ENCODE measurements at places on chromosomes 11 and 22.
A peak's percentile ranks its signal among the peaks of the same experiment; 100 is the strongest.

DNA sequence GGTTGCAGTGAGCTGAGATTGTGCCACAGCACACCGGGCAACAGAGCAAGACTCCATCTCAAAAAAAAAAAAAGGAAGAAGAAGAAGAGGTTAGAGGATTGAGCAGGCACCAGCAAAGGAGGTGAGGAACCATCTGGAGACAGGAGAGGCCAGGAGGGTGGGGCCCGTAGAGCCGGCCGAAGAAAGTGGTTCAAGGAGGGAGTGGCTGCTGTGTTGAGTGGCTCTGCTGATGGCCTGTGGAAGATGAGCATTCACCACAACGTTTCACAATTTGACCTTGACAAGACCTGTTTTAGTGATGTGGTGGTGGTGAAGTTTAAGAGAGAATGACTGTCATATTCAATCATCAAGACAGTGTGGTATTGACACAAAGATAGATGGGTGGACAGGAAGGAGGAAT, 6.8 kb upstream of the CTSD start:
- peak; percentile 0 for DNase-seq

- DNase-seq, result no peak
These were observed 31.9 kb downstream of the SMIM38 start for GRCh38 chr11:69187540-69188065.

DNA sequence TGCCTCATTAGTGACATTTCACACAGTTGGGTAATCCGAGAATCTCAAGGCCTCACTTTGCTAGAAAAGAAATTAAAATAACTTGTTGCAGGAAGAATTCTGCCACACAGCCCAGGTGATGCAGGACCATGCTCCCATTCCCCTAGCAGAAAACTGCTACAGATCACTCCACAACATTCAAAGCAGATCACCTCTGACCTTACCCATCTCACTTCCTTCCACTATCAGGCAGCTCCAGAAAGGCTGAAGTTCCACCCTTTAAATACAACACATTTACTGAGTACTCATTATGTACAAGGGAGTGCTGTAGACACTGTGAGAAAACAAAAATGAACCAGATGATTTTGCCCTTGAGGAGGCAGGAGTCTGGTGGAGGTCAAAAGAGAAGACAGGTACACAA, 231.0 kb downstream of the TTC28 start:
- no peak for DNase-seq

GRCh38 chr11:44247508-44247907, 62.4 kb downstream of the ALX4 start:
- no peak for DNase-seq

DNA sequence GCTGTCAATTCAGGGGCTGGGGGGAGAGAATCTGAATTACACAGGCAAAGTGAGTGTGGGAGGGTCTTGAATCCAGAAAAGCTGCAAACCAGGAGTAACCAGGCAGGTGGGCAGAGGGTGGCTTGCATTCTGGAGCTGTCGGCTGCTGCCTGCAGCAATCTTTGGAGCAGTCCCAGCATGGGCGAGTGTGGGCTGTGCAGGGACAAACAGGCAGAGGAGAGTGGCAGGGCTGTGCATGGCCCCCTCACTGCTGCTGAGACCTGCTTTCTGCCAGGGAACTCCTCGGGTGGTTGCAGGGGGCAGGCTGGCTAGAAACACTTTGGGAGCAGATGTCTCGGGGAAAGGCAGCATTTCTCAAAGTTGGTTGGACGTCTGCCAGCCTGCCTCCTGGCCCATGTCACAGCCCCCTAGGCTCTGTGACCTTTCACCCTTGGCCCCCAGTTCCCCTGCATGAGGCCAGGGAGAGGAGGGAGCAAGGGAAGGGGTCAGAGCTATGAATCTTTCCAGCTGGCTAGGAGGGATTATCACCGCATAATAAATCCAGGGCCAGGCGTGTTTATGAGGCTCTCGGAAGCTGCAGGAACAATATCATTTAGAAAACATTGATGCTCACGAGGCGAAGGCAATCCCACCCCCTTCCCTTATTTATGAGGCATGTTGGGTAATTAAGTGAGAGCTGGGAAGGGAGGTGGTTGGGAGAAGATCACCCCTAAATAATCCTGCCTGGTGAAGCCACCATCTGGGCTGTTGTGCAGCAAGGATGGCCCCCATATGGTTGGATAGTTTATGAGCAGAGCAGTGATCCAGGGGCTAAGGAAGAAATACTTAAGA, 212.3 kb upstream of the NCAM1 start:
- DNase-seq, result no peak

DNA sequence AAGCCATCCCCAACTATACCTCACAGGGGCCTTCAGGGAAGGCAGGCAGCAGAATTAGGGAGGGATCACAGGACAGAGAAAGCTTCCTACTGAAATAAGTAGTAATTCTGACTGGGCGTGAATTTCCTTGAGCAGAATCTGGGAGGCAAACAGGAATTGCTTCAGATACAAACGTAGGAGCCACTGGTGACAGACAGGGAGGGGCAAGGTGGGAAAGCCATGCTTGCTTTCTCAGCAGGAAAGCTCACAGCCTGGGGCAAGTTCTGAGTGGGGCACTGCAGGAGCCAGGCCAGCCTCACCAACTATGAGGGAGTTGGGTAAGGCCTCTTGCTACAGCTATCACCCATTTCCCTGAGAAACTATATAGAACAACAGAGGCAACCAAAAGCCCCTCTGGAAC, 43.6 kb downstream of the ARHGAP32 start:
- no peak for DNase-seq

GRCh38 chr11:70871881-70872280, 380.5 kb downstream of the SHANK2 start:
- no peak for DNase-seq

- no peak for DNase-seq
These were observed 15.7 kb downstream of the ASPHD2 start for GRCh38 chr22:26444777-26445176.

Measured in stimulated activated CD4-positive, alpha-beta T cell treated with anti-CD3 and anti-CD28 coated beads, Interleukin-4, amount 100 ng/mL, for 1 hour (primary cell).